ENCODE measurements at places on chromosomes 2 and 18. TPM values are rescaled to one million over a fixed set of nuclear protein-coding genes. Genes with fewer than 3 reads are reported as not detected.

DNA sequence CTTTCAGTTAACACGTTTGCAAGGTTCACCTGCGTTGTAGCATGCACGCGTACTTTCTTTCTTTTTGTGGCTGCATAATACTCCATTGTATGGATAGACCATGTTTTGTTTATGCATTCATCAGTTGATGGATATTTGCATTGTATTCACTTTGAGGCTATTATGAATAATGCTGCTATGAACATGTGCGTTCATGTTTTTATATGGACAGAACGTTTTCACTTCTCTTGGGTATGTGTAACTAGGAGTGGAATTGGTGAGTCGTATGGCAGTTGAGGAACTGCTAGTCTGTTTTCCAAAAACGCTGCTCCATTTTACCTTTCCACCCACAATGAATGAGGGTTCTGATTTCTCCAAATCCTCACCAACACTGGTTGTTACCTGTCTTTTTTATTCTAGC, 244.3 kb downstream of the GLI2 start:
- no peak for DNase-seq

GRCh38 chr2:217016796-217017419, 157.0 kb upstream of the TNP1 start:
- DNase-seq: peak; percentile 90

DNA sequence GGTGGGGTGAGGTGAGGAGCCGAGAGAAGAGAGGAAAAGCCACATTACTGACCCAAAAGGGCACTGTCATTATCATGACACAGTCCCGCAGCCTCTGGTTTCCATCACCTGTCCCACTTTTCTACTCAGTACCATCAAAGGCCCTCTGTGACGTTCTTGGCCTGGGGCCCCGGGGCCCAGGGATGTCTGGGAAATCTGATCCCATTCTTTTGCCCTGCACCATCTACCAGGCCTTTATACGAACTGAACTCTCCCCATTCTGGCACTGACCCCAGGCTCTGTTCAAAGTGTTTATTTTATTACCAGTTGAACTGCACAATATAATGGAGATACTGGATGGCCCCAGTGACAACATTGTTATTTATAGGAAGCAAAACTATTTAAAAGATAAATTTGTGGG, 89.1 kb downstream of the COL6A3 start:
- DNase-seq: no peak

DNA sequence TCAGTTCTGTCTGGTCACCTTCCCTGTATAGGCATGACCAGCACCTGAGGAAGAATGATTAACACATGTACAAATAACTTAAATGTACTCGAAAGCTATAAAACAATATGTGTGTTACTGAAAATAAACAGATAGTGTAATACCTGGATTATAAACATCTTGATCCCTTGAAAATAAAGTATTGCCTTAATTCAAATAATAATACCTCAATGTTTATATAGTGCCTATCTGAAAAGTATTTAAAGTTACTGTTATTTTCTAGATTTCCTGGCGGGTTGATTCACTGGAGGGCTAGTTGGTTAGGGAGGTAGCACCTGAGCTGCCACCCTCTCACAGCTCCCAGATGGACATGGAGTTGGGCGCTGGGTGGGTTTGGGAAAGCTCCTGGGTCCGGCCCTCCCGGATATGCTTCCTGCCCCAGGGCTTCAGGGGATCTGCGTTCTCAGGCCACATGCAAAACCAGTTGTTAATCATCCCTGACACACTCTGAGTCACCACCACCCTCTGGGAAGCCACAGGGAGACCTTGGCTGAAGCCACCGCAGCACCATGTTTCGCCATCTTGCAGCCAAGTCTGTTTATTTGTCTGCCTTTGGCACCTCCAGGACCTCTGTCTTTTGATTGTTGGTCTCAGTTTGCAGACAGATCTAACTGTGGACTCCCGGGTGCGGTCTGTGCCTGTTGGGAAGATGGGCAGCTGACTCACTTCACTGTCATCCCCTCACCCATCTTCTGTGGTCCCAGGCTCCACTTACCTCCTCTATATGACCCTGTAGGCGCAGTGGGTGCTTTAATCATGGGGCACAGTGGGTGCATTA, 35.3 kb downstream of the RAB31 start:
- no peak for DNase-seq

- no peak for DNase-seq
Measured at GRCh38 chr18:58559427-58560186, 69.3 kb downstream of the ALPK2 start.

- DNase-seq: no peak
Measured at GRCh38 chr2:219598308-219599078, 836 bp downstream of the STK11IP start.

Gene LIMS4
- 0.49 TPM for total RNA-seq

GRCh38 chr18:40612356-40612755, 1342.7 kb upstream of the PIK3C3 start:
- DNase-seq: no peak

GRCh38 chr2:121832412-121833357, 77.2 kb downstream of the TSN start:
- no peak for DNase-seq

GRCh38 chr2:148874868-148875341, at the start of gene KIF5C:
TSS of gene KIF5C (plus strand) at chr2:148875227. CDS start at chr2:148875618, 391 bp downstream.
- DNase-seq: peak; percentile 54

- DNase-seq: no peak
Measured at GRCh38 chr2:166384774-166385173, 9.0 kb upstream of the SCN9A start.

GRCh38 chr2:38716185-38716584, 35.0 kb downstream of the SRSF7 start:
- DNase-seq: no peak

DNA sequence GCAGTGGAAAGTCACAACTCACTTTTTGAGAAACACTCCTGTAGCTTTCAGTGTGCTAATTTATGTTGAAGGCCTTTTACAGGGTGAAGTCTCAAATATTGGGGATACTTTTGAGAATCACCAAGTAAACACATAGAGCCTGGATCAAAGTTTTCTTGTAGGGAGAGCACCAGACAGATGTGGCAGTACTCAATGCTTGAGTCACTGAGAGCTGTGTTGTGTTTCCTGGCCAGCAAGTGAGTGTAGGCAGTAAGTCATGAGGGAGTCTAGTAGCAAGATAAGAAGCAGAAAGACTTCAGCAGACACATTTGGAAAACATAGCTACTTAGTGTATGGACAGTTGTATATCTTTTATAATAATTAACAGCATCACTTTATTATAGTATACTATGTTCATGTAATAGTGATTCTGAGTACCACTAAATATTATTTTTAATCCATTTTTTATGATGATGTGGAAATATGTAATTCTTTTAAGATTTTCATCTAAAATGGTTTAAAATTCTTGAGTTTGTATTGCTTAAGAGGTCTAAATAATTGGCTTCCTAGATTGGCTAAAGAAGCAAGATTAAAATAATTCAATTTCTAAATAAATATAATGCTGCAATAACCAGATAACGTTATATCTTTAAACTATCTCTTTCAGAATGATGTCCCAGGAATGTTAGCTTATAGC, 12.8 kb downstream of the PSMD1 start:
- DNase-seq: no peak

Gene KLHL41
- 414 TPM for total RNA-seq

DNA sequence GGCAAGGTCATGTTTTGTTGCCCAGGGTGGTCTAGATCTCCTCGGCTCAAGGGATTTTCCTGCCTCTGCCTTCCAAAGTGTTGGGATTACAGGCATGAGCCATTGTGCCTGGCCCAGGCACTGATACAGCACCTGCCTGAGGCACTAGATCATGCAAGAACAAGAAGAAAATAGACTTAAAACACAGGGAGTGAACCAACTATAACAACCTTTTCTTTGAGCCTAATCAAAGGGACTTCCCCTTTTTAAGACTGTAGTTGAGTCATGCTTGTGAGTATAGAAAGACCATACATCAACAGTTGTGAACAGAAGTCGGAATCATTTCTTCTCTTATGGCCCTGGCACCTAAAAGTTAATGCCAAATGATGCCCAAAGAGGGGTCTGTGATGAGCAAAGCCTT, 47.9 kb upstream of the MAPRE2 start:
- no peak for DNase-seq

Gene PAIP2B
- 14.3 TPM for total RNA-seq

Gene CD8B2
- 0.10 TPM for total RNA-seq

GRCh38 chr2:26422947-26423629, 21.4 kb downstream of the DRC1 start:
- no peak for DNase-seq

Gene SLC19A3
- 18.3 TPM for total RNA-seq

DNA sequence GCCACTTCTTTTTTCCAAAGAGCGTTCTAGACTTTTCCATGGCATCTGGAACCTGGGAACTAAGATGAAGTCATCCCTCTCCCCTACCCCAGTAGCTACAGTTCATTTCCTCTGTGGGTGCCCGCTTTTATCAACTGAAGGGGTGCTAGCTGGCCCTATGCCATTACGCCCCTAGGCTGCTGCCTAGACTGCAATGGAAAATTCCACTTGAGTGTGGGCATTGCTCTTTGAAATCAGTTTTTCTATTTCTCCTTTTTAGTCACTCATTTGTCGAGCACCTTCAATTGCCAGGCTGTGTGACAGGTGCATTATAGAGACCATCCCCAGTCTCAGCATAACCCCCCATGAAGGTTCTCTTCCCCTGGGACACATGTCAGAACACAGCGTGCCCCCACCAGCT, 7.3 kb downstream of the TEX51 start:
- no peak for DNase-seq

Gene ZBTB14
- total RNA-seq: 9.4 TPM

DNA sequence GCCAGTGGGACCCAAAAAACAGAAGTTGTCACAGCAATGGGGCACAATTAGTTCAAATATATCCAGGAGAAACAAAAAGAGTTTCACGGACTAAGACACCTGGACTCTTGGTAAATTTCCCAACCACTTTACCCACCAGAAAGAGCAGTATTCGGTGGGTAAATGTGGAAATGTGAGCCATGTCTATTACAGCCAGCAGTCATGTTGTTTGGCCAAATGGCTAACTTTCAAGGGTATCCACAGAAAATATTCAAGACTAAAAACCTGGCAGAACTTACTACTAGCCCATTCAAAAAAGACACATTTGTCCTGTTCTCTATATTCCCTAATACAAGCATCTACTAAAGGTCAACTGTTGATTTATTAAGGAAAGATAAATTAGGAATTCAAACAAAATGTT, 1296.0 kb upstream of the NXPH2 start:
- DNase-seq: no peak

GRCh38 chr18:50356036-50356945, 18.6 kb upstream of the SKA1 start:
- no peak for DNase-seq

DNA sequence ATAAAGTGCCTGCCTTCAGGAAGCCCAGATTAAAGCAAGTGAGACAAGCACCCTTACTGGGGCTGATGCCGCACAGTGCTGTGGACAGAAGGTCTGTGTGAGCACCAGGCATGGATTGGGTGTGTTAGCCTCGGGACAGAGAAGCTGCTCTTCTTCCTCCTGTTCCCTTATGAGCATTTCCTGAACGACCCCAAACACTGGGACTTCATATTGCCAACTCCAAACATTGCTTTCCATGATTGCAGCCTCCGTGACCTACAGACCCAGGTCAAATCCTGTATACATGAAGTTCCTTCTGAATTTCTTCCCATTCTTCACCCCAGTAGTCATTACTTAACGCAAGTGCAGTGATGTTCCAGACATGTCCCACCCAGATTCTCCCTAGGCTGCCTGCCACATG, 129.8 kb upstream of the ALKAL2 start:
- no peak for DNase-seq

Data from skin of body (tissue), 3 donors.